ENCODE measurements at places on chromosomes 16 and 17. TPM values are rescaled to one million over a fixed set of nuclear protein-coding genes. Genes with fewer than 3 reads are reported as not detected.

DNA sequence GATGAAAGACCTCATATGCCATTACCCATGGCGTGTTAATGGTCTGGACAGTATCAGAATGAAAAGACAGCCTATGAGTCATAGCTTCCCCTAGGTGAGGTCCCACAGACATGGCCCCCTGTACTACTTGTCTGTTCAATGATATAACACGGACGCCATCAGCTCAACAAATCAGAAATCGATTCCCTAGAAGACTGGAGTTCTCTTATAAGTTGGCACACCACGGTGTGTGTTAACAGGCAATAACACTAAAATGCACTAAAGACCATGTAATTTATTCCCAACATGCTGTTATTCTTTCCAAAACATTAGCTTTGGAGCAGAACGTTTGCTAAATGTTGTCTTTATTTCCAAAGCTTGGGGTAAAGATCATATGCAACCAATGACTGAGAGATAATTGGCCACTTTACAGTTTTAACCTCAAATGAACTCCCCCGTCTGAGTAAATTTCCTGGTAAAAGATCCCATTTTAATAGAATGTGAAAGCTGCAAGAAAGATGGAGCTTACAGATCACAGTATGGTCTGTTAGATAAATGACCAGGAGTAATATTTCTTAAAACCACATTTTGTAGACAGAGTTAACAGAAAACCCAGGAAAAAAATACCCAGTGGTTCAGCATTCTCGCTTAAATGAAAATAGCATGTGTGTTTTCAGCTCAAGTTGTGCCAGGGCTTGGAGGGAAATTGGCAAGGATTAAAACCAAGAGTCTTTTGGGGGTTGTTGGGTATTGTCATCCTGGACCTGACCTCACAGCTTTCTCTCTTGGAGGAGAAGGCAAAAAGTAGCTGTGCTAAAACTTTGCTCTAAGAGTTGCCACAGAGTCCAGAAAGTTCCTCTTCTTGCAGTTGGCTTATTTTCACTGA, 65.9 kb downstream of the PCTP start:
- DNase-seq, result no peak

DNA sequence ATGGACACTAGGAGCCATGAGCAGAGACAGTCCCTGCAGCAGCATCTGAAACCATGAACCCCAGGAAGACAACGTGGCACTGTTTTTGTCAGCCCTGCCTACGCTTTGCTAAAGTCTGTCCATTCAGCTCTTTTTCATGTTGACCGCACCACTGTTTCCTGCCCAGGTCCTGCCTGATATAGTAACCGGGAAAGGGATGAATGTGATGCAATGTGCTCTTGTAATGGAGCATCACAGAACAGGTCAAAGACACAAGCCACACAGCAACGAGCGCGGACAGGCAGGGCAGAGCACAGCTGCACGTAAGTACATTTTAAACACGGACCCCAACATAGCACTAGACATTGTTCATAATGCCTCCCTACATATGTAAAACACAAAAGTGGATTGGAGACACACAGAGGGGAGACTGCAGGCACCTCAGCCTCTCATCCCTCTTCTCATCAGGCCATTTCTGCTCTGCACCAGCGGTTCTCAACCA, 16.9 kb upstream of the TNFRSF13B start:
- DNase-seq, result no peak

DNA sequence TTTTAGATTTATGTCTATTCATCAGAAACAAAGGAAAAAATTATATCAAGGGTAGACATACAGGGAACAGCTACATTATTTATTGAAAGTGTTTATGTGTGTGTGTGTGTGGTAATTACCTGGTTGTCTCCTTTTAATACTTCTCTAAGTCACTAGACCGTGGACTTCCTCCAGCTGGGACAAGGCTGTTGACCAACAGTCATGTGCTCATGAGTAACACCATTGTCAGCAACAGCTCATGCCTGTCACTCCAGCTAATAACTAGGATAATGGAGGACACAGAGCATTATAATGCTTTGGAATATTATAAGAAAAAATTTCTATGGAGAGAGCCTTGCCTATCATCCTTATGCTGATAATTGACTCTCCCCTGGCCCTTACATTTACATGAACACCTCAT, 125.3 kb upstream of the SALL1 start:
- DNase-seq, result peak; percentile 58

The DPEP3 gene
- total RNA-seq, result not detected

The PRSS53 gene
- 5.1 TPM for total RNA-seq

DNA sequence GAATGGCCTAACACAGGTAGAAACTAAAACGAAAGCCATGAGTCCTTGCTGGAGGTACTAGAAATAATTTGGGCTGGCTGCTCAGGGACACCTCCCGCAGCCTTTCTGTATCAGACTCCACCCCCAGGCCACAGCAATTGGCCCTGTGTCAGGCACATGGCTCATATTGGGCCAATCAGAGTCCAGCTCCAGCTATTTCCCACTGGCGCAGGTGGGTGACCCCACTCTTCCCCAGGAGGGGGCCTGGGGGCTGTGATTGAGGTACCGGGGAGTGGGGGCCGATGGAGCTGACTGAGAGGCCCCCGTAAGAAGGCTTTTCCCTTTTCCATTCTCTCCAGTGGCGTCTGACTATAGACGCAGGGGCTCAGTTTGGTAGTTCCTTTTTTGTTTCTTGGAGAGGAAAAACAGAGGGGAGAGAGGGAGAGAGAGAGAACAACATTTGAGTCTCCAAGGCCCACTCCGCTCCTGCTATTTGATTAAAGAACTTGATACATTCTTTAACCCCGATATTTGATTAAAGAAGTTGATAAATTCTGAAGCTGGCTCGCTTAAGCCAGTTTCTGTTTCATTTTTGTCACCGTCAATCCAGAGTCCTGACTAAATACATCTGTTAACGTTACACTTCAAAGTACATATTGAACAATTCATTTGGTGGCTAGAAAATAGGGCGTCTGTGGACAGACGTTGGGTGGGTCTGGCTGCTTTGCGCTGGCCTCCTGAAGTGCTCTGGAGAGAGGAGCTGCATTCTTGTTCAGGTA, 26.3 kb downstream of the FOXL1 start:
- DNase-seq, result no peak

The PRDM7 gene
- not detected for total RNA-seq

DNA sequence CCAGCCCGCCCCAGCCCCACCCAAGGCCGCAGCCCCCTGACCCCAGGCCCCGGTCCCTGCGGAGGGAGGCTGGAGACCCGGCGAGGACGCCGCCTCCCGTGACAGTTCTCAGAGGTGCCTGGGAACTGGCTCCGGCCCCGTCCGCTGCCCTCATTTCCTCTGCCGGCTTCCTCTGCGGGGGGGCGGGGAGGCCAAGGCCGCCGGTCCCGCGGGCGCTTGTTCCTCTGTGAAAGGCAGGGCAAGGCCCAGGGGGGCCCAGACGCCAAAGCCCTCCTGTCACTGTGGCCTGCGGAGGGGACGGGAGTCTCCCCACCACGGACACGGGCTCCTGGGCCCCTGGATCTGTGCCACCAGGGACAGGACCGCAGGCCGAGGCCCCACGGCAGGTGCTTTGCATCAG, 5.0 kb upstream of the PVALEF start:
- DNase-seq, result no peak

The GHDC gene
- total RNA-seq, result 18.4 TPM

DNA sequence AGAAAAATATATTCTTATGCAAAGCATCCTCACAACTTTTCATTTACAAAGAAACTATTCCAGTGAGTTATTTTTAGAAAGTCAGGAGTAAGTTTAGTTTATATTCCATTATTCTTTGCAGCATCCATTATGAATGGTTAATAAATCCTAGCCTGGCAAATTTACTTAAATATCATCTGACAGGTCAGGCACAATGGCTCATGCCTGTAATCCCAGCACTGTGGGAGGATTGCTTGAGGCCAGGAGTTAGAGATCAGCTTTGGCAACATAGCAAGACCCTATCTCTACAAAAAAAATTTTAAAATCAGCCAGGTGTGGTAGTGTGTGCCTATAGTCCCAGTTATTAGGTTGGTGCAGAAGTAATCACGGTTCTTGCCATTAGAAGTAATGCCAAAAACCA, 12.9 kb downstream of the ESRP2 start:
- DNase-seq, result no peak

- peak; percentile 42 for DNase-seq
These were observed at the start of the genes GPS1 and RFNG for GRCh38 chr17:82051776-82052637. Gene GPS1 (plus strand): TSS chr17:82051898. CDS start chr17:82051932, 34 bp downstream. Gene RFNG (minus strand): TSS chr17:82051811. CDS start chr17:82051766, 45 bp downstream.

- no peak for DNase-seq
These were observed 181.4 kb downstream of the MAF start for GRCh38 chr16:79419148-79419547.

The BICDL2 gene
- not detected for total RNA-seq

DNA sequence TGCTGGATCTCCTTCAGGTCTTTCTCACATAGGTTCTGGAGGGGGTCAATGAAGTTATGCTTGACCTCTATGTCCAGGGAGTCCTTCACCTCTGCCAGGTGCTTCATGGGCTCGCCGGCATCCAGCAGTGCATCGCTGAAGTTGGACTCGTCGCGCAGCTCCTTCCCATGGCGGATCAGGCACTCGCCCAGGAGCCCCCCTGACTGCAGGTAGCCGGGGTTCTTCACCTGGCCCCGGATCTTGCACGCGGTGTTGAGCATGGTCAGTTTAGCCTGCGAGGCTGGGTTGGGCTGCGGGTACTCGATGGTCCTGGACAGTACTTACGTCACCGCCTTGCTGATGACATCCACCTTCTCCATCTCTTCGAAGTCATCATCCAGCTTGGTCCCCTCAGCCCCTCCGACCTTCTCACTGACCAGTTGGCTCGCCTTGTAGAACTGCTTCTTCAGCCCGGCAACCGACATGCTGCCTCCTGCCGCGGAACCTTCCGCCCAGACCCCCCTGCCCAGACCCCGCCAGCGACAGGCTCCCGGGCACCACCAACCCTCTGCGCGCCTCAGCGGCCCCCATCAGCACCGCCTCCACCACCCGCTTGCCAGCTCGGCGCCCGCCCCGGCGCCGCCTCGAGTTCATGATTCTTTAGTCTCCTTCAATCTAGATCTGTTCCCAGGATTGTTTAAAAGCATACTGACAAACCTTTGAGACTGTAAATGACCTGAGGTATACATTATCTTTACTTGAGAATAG, 99.8 kb downstream of the KPNA2 start:
- no peak for DNase-seq

DNA sequence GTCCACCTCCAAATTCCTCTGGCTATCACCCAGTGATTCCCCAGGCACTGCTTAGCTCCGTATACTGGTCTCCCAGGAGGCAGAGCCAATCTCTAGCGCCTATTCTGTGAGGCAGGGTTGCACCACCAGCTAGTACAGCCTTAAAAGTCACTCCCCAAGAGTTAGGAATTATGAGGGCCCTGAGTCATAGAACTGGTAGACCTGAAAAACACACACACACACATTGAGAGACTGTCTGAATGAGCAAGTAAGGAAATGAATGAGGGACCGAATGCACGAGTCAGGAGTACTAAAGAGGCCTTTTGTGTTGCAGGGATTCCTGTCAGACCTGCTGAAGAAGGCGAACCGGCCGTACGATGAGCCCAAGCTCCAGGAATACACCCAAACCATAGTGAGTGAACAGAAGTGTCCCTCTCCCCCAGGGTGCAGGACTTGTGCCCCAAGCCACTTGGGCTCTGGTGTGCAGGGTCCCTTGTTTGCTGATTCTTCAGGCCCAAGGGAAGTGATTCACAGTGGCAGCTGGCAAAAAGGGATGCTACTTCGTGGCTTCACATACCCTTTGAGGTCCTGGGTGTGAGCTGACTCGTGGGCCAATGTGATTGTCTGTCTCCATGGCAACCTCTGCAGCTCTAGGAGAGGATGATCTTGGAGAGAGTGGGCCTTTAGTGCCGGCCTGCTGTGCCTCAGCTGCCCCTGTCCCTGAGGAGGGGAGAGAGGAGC, 24.7 kb downstream of the CALB2 start:
- DNase-seq, result no peak

- no peak for DNase-seq
These were observed 23.4 kb downstream of the NMRAL1 start for GRCh38 chr16:4450931-4451519.

DNA sequence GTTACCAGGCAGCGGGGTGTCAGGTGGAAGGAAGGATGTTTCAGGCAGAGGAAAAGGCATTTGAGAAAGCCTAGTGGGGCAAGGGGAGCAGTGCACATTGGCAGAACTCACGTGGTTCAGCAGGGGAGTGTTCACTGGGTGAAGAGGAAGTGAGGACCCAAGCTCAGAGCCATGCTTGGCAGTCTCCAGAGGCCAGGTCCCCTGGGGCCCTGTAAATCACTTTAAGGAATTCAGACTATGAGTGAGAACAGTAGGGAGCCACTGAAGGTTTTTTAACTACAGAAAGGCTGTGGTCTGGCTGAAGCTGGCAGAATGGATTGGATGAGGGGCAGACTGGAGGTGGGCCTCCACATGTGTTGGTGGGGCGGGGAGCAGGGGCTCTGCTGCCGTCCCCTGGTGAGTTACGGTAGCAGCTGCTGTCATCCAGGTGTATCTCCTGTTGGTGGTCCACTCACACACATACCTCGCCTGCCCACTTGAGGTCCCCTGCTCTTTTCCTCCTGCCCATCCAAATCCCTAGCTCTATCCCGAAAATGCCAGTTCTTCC, 5.1 kb downstream of the CLEC16A start:
- no peak for DNase-seq

DNA sequence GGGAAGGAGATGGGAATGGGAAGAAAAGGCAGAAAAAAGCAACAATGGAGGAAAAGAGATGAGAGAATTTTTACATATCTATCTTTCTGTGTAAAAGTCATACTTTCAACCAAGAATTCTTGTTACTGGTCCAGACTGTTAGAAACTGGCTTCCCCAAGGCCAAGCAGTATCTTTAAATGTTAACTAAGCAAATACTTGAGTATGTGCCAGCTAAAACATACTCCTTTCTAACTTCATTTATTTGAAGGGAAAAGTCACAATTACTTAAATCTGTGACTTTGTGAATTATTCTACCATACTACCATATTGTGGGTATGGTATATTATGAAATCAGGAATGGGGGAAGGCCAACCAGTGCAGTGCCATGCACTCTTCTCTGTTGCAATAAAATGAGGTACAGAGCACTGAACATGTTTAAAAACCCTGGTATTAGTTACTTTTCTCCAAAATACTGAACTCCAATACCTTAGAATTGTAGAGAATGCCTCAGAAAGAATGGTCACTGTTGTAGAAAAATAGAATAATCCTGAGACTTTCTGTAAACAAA, 92.3 kb upstream of the C17orf78 start:
- DNase-seq, result no peak
